Ovary (tissue), 10 donors: ENCODE measurements at places on chromosomes 12 and 14.
A peak's percentile ranks its signal among the peaks of the same experiment; 100 is the strongest.

DNA sequence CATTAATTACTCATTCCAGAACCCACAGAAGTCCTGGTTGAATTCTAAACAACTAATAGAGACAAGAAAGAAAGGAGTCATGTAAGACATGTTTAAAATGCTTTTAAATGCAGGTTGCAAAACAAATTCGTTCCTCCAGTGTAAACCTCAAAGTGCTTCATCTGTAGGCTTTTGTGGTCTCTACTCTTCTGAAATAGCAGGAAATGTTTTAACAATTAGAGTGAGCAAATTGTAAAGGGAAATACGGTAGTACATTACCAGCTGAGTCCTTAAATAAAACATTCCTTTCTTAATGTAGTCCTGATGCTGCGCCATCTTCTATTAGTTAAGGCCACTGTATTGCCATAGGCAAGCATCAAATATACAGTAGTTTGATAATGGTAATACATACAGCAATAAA, 1934.2 kb upstream of the SEL1L start:
- DNase-seq = no peak

DNA sequence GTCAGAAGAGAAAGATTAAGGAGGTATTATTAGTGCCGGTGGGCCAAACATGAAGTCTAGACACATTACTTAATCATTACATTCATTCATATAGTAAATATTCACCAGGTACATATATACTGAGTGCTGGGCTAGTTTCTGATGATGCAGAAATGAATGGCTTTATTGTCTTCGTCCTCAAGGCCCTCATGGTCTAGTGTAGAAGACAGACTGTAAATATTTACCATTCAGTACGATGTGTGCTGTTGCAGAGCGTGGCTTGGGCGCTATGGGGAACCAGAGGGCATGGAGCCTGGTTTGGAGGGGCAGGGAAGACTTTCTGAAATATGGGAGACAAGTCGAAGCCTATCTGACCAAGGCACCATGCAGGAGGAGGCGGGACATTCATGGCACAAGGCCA, 37.0 kb upstream of the TCL1B start:
- DNase-seq = no peak

DNA sequence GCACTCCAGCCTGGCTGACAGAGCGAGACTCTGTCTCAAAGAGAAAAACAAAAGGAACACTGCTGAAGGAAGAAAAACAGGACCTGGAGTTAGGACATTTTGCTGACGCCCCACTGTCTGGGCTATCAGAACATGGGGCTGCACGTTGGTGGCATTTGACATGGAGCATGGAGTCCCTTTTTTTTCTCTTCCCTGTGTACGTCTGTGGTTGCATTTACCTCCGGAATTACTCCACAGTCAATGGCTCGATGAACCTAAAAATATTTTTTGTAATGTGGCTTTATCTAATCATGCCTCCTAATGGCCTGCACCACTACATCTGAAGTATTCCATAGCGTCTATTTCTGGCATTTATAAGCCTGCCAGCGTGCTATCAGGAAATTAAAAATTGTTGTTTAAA, 30.7 kb downstream of the TESC start:
- no peak for DNase-seq

GRCh38 chr12:62632411-62632918, 165.8 kb downstream of the MON2 start:
- DNase-seq = peak; percentile 54

GRCh38 chr14:101876555-101876938, 87.8 kb upstream of the DYNC1H1 start:
- DNase-seq = peak; percentile 42

DNA sequence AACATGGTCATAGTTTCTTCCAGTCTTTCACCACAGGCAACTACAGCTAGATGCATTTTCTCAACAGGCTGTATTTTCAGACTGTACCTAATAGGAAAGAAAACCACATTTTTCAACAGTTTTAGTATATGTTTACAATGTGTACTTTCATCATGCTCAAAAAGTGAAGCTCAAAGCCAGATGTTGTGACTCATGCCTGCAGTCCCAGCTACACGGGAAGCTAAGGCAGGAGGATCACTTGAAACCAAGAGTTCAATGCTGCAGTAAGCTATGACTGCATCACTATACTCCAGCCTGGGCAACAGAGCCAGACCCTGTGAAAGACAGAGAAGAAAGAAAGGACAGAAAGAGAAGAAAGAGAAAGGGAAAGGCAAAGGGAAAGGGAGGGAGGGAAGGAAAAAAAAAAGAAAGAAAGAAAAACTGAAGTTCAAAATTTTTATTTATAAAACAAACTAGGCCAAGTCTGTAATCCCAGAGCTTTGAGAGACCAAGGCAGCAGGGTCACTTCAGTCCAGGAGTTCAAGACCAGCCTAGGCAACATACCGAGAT, 25.5 kb downstream of the GXYLT1 start:
- no peak for DNase-seq

- no peak for DNase-seq
Observed at GRCh38 chr12:65642061-65642661, 182.1 kb upstream of the HMGA2 start.

DNA sequence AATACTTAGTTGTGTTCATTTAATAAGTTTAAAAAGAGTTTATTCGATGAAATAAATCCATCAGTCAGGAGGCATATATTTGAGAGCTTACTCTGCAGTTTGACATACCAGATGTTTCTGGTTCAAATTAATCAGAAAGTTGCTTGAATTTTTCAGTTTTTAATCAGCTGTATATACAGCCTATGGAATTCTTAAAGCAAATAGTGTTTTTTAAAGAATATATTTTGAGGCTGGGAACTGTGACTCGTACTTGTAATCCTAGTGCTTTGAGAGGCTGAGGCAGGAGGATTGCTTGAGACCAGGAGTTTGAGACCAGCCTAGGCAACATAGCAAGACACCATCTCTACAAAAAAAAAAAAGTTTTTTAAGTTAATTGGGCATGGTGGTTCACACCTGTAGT, 112.1 kb downstream of the MON2 start:
- DNase-seq = no peak

GRCh38 chr14:104399432-104400155, 180.0 kb upstream of the C14orf180 start:
- DNase-seq = no peak
